ENCODE measurements at places on chromosomes 4 and X. TPM values are rescaled to one million over a fixed set of nuclear protein-coding genes. Genes with fewer than 3 reads are reported as not detected.

- H3K4me1 ChIP-seq, result no peaks in the 10 kb centered on the region
- no peaks in the 10 kb centered on the region for H3K27me3 ChIP-seq
- no peak overlapping the region for H3K27ac ChIP-seq
Measured at GRCh38 chr4:10765386-10765785, 80.8 kb upstream of the CLNK start.

GRCh38 chr4:66465111-66465510 is 794.8 kb upstream of the EPHA5 start:
- H3K27ac ChIP-seq, result no peak overlapping the region

DNA sequence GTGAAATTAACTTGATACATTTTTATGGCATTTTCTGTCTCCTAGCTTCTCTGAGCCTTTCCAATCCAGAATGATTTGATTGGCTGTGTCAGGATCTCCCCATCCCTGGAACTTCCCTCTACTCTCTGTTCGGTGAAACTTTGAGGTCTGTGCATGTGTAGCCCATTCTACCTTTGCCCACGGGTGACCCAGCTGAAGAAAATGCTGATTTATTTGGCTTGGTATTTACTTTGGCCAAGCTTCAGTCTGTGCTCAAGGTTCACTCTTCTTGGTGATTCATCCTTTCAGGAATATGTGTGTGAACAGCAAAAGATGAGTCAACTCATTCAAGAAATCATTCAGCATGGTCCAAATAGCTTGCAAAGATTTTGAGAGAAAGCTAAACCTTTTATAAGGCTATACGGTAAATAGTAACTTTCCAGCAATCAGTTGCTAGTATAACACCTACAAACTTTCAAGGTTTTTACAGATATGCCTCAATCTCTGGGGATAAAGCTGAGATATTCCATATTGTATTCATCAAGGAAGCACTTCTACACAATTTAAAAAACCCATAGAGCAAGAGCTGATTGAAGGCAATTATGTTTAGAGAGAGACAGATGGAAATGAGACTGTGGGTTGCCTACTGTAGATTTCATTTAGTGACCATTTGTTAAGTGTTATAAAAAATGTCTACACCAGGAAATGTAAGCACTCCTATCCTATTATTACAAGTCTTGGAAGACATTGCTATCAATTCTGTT is 233.9 kb upstream of the CXXC4 start:
- H3K27ac ChIP-seq, result no peak overlapping the region
- peaks cover 4% of the 10 kb centered on the region for H3K27me3 ChIP-seq
- H3K4me1 ChIP-seq, result no peaks in the 10 kb centered on the region
- no peak overlapping the region for H3K4me3 ChIP-seq
- no peak for DNase-seq
- no peaks in the 10 kb centered on the region for H3K36me3 ChIP-seq

DNA sequence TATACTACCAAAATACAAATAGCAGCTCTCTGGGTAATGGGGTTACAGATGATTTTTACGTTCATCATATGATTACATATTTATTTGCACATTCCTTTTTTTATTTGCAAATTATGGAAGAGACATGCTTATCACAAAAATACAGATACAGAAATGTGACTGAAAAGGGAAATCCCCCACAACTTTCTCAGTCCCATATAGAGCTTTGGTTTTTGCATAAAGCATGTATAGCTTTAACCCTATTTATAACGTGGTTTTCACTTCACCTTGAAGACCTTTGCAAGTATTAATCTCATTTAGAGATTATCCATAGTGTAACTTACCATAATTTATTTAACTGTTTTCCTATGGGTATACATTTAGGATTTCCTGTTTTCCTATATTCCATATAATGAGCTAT is 55.4 kb downstream of the PDK3 start:
- DNase-seq, result no peak
- H3K4me1 ChIP-seq, result no peaks in the 10 kb centered on the region
- H3K4me3 ChIP-seq, result no peak overlapping the region
- no peaks in the 10 kb centered on the region for H3K27me3 ChIP-seq

GRCh38 chr4:92791871-92792440 is 488.2 kb downstream of the GRID2 start:
- no peaks in the 10 kb centered on the region for H3K27me3 ChIP-seq
- H3K36me3 ChIP-seq, result no peaks in the 10 kb centered on the region
- H3K4me3 ChIP-seq, result no peak overlapping the region
- no peaks in the 10 kb centered on the region for H3K4me1 ChIP-seq
- DNase-seq, result no peak

- no peak overlapping the region for H3K4me3 ChIP-seq
- DNase-seq, result no peak
- no peaks in the 10 kb centered on the region for H3K36me3 ChIP-seq
- H3K4me1 ChIP-seq, result no peaks in the 10 kb centered on the region
Measured at GRCh38 chr4:107806196-107806595, 18.5 kb upstream of the SGMS2 start.

DNA sequence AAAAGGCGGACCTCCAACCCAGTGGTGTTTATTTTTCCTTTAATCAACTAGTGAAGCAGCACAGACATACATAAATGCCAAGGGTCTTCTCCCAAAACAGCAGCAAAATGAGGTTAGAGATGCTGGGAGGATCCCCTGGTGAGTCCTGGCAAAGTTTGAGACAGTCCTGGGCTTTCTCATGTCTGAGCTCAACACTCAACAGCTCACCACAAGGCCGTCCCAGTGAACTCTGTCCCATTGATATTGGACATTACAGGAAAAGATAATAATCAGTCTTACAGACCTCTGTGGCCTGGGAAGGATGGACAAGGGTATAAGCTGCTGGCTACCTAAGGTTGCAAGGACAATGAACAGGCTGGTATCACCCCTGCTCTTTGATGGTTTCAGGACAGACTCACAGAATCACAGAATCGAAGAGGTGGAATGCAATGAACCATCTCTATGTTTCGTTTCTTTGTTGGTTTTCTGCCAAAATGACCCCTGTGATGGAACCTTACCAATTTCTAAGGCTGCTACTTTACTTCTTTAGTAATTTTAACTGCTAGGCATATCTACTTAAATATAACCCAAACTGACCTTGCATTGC is 551.8 kb downstream of the RAB28 start:
- no peak overlapping the region for H3K4me3 ChIP-seq
- no peak overlapping the region for H3K27ac ChIP-seq
- no peaks in the 10 kb centered on the region for H3K27me3 ChIP-seq
- no peak for DNase-seq

Gene AFP
- total RNA-seq, result not detected

DNA sequence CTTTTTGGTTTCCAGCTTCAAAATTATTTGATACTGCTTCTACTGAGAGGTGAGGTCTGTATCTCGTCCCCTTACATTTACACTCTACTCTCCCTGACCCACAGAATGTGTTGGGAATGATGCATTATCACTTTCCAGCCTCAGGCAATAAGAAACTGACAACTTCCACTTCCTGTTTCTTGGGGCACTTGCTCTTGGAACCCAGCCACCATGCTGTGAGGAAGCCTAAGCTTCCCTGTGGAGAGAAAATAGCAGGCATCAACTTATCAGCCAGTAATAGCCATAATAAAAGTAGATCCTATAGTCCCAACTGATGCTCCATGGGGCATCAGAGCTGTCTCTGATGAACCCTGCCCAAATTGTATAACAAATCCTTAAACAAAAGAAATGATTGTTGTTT is 32.6 kb downstream of the RELL1 start:
- no peaks in the 10 kb centered on the region for H3K27me3 ChIP-seq
- H3K4me3 ChIP-seq, result no peak overlapping the region
- H3K36me3 ChIP-seq, result peaks cover 69% of the 10 kb centered on the region
- H3K27ac ChIP-seq, result no peak overlapping the region

DNA sequence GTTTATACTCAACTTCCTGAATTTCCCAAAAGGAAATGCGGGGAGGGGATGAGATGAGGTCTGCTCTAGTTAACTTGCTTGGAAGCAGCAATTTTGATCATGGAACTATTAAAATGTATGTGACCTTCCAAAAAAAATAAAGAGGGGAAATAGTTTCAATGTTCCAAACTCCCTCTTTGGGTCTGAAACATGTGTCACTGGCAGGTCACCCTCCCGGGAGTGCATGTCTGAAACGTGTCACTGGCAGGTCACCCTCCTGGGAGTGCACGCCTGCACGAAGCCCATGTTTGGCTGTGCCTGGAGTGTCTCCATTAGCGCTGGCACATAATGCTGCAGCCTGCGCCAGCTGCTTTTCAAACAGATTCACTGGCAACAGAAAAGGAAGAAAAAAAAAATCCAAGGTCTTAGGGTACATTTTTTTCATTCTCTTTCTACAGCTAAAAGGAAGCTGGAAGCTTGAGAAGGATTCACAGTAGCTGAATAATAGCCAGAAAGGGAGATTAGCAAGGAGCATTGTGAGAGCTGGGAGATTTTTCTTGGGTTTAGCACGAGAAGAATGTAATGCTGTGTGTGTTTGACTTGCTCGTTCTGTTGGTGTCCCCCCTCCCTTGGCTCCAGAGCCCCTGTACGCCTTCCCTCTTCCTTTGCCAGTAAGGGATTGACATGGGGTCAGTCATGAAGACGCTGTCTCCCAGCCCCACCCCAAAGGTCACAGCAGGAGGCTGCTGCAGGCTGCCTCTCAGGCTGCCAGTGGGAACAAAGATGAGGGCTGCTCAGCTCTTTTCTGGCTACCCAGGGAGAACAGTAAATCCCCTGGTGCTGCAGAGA is 39.2 kb upstream of the TLR3 start:
- H3K36me3 ChIP-seq, result no peaks in the 10 kb centered on the region
- H3K27ac ChIP-seq, result no peak overlapping the region
- no peaks in the 10 kb centered on the region for H3K27me3 ChIP-seq
- DNase-seq, result no peak
- H3K4me3 ChIP-seq, result no peak overlapping the region

Gene NUDT9
- total RNA-seq, result 11.0 TPM

DNA sequence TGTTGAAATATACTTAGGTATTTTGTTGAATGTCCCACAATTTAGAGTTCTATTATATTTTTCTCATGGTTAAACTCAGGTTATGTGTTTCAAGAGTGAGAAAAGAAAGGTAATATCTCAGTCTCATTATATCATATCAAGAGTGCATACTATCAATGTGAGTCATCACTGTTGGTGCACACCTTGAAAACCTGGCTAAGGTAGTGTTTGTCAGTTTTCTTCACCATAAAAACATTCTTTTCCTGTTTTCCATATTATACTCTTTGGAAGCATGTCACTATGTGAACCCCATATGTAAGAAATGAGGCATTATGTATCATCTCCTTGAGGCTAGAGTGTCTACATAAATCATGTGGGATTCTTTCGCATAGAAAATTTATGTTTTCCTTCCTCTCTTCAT is 307.6 kb upstream of the CTSO start:
- H3K4me1 ChIP-seq, result no peaks in the 10 kb centered on the region
- no peak overlapping the region for H3K27ac ChIP-seq
- no peak for DNase-seq
- no peaks in the 10 kb centered on the region for H3K27me3 ChIP-seq
- no peaks in the 10 kb centered on the region for H3K36me3 ChIP-seq
